Myocyte (in vitro differentiated cells): ENCODE measurements at places on chromosomes 6 and 20. TPM values are rescaled to one million over a fixed set of nuclear protein-coding genes. Genes with fewer than 3 reads are reported as not detected.

Gene TTK
- total RNA-seq: 0.40 and 1.1 TPM in 2 replicates

DNA sequence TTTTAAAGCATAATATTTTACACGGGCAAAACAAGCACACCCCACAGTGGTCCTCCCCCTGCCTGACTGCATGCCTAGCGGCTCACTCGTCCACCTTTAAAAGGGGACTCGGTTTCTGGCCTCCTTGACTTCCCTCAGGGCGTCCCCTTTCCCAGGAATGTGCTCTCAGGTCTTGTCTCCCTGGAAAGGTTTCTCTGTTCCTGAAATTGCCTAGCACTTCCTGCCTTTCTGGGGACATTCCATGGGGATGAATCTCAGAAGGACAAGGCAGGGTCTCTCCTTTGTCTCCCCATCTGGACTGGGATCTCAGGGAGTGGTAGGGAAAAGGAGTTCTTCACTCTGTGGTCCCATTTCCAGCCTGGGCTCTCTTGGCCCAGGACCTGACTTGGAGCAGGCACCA is 4.9 kb downstream of the TCF15 start:
- no peak for DNase-seq

Gene PAX1
- not detected in 2 replicates for total RNA-seq

- peak; percentile 88 for DNase-seq
These were observed 12.9 kb downstream of the PARD6B start for GRCh38 chr20:50744143-50744792.

Gene PKIB
- 1.4 and 1.8 TPM in 2 replicates for total RNA-seq

DNA sequence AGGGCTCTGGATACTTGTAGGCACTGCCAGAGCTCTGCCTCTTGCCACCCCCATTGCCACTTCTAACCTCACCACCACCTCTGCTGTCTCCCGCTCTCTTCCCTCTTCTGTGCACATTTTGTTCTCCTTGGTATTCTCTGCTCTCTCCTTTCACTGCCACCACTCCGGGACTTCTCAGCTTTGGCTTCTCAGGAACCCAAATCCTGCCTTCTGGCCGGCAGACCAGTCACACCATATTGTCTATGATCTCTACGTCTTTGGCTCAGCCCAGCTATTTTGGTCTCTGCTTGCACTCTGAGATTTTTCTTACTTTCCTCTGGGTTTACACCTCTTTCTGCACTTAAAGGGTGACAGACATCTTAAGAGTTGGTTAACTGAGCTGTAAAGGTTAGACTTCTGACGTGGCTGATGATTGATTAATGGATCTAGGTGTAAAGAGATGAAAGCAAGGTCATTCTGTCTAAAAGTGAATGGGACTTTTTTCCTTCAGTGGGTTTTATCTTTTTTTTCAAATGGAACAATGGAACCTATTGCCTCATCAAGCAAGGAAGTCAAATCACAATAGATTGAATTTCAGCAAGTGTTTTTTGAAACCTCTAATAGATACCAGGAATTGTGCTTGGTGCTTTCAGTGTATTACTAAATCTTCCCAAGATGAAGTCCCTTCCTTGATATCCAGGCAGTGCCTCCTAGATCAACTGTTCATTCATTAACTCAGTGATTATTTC is 13.8 kb downstream of the MMP24 start:
- no peak for DNase-seq

Gene RBBP8NL
- total RNA-seq: 0.05 and 0.10 TPM in 2 replicates

GRCh38 chr6:136405420-136406029 is 115.9 kb upstream of the BCLAF1 start:
- no peak for DNase-seq

GRCh38 chr20:44835661-44836221 is 25.4 kb upstream of the RIMS4 start:
- DNase-seq: peak; percentile 39

- peak; percentile 41 for DNase-seq
These were observed 93.0 kb downstream of the ADTRP start for GRCh38 chr6:11685481-11686093.

DNA sequence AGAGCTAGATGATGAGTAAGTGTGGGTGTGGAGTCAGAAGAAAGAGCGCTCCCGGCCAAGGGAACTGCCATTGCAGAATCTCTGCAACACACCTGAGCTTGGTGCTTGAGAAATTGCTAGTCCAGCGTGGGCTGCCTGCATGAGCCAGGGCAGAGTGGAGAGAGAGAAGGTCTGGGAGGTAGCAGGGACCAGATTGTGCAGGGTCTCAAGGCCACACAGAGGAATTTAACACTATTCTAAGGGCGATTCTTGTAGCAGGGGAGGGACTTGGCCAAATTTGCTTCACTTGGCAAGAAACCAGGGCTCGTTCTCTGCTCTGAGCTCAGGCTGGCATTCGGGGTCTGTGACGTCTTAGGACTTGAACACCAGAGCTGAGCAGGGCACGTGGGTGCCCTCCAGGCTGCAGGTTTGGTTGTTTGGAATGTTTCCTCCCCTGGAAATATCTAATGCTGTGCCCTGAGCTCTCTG is 53.5 kb downstream of the BCAS4 start:
- no peak for DNase-seq

GRCh38 chr6:107491138-107491609 is 1.3 kb downstream of the SOBP start:
- no peak for DNase-seq

DNA sequence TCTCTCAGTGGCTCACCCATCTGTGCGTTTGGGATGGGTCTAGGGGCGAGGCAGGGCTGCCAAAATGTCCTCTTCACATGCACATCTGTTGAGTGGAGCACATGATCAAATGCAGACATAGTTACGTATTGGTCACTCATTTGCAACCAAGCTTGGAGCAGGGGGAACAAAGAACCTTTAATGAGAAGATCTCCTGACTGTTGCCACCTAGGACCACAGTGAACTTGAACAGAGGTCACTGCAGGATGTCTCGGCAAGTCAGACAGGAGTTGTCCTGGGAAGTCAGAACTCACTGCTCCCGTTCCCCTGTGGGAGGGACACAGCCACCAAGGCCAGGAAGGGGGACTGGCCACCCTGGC is 73.4 kb downstream of the SSR1 start:
- no peak for DNase-seq

- no peak for DNase-seq
These were observed 125.4 kb downstream of the OPRM1 start for GRCh38 chr6:154164397-154164796.

- DNase-seq: no peak
These were observed 398.3 kb downstream of the UTRN start for GRCh38 chr6:144683216-144684070.

DNA sequence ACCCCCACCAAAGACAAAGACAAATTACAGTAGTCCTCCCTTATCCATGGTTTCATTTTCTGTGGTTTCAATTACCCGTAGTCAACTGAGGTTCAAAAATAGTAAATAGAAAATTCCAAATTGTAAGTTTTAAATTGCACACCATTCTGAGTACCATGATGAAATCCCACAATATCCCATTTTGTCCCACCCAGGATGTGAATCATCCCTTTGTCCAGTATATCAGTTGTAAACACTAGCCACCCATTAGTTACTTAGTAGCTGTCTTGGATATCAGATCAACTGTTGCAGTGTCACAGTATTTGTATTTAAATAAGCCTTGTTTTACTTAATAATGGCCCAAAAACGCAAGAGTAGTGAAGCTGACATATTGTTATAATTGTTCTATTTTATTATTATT is 364.0 kb upstream of the ARID1B start:
- no peak for DNase-seq

Gene OTOR
- total RNA-seq: not detected in 2 replicates

GRCh38 chr6:52727908-52728307 is 35.4 kb downstream of the GSTA2 start:
- DNase-seq: no peak
